Prostate gland (tissue), 2 donors: ENCODE measurements at places on chromosomes 4 and X. TPM values are rescaled to one million over a fixed set of nuclear protein-coding genes. Genes with fewer than 3 reads are reported as not detected.

The SGCB gene
- 44.0 TPM for total RNA-seq

The SLC2A9 gene
- 15.3 TPM for total RNA-seq

The CLNK gene
- total RNA-seq: not detected

The ALB gene
- 0.41 TPM for total RNA-seq

The HSFX1 gene
- 1.2 TPM for total RNA-seq

The RAB40AL gene
- 4.7 TPM for total RNA-seq

The FSTL5 gene
- not detected for total RNA-seq

The MAGEA2 gene
- total RNA-seq: 7.8 TPM

The GUCY1A1 gene
- total RNA-seq: 103 TPM

The ARHGEF38 gene
- 10.4 TPM for total RNA-seq

The MSX1 gene
- total RNA-seq: 2.2 TPM

The APBB2 gene
- total RNA-seq: 17.4 TPM

The SLC35A2 gene
- total RNA-seq: 39.0 TPM

DNA sequence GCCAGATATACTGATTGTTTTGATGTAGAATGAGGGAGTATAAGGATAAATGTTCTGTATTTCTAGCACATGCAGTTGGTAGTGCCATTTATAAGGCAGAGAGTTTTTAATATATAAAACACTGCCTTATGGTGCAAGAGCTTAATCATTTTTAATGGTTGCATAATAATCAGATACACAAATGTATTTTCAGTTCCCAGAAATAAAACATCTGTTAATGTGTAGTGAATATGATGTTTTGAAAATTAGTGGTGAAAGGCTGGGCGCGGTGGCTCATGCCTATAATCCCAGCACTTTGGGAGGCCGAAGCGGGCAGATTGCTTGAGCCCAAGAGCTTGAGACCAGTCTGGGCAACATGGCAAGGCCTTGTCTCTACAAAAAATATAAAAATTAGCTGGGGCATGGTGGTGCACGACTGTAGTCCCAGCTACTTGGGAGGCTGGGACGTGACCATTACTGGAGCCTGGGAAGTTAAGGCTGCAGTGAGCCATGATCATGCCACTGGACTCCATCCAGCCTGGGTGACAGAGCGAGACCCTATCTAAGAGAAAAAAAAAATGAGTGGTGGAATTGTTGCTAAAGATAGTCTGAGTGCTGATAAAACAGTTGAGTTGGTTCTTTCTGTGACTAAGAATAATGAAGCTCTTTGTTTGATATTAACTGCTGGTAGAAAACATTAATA is 29.3 kb downstream of the CLCN3 start:
- no peak for DNase-seq

DNA sequence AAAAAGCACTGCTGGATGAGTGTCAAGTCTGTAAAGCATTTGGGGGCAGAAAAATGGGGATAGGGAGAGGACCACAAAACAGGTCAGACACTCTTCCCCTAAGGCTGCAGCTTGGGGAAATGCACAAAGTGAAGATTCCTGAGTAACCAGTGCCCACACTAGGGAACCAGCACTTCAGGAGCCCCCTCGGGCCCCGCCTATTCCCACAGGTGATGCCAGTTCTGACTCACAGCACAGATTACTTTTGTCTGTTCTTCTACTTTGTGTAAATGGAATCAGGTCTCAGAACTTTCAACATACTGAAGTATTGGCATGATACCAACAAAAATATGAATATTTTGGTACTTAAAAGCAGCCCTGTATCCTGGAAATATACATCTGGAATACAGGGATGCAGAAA is 112.5 kb downstream of the ADRA2C start:
- no peak for DNase-seq

DNA sequence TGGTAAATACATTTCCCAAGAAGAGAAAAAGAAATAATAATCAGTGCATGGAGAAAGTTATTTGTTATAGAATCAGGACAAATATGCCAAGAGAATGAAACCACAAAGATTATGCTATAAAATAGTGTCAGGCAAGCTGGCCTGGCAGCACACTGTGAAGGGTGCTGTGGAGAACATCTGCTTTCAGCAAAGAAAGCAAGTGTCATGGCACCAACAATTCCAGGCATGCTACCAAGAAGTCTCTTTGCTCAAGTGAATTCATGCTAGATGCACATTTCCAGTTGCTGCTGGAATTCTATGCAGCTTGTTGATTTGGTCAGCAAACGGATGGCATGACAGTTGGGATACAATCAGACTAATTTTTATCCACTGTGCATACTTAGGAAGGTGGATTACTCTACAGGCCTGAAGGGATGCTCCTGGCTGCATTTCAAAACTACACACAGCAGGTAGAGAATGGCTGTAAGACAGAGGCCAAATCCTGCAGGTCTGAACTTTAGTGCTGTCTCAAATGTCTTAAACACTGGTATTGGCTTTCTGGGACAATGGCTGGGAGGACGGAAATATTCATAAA is 154.6 kb upstream of the FAT1 start:
- DNase-seq: no peak

DNA sequence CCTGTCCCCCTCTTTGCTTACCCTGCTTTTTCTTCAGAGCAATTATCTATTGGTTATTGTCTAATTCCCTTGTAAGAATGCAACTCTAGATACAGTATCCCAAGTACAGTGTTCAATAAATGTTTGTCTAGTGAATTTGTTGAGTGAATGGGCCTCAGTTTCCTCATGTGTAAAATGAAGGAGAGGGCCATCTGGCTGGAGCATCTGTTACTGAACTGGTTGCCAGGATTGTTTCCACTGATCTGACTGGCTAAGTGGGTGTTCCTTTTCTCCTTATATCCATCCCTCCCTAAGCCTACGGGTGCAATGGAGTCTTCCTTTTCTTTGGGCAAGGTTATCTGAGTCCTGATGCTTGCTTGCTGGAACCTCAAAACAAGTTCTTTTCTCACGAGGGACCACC is 185.2 kb upstream of the RPS6KA3 start:
- DNase-seq: no peak

DNA sequence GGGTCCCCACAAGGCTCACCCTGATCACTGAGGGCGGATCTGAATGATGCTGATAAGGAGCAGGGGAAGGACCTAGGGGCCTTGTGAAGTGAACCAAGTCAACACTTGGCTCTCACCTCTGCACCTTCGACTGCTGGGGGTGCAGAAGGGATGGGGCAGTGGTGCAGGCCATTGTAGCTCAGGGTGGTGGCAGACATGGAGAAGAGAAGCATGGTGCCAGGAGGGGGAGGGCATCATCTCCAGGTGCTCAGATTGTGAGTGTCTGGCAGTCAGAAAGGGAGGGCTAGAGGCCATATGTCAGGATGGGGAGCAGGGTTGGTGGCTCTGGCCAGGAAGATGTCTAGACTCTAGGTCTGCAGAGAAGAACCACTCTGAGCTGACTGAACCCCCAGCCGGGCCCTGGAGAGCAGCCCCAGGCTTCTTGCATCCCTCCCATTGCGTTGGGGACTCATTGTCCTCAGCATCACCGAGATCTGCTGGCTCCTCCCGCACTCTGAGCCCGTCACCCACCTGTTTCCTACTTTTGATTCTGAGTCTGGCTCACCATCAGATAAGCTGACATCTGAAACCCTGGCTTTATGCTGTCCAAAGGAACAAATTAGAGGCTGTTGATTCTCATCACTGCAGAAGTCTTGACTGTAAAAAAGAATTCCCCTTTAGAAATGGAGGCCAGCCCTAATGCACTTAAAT is 3.8 kb downstream of the APLN start:
- DNase-seq: no peak

DNA sequence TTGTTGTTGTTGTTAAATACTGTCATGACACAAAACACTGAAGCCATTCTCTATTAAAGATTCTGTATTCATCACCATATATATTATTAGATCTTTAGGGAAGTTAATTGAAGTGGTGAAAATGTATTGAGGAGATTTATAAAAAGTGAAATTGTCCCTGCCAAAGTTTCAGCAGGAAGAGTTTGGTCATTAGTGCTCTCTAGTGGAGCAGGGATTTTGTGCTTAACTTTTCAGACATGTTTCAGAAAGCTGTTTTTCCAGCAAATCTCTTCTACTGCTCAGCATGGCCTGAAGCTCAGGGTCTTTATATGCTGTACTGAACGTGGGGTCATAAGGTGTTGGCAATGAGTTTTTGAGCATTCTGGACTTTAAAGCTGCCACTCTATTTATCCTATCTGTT is 36.7 kb upstream of the CXXC4 start:
- DNase-seq: no peak

GRCh38 chrX:9859711-9860555 is 73.7 kb downstream of the SHROOM2 start:
- no peak for DNase-seq

- no peak for DNase-seq
Observed at GRCh38 chrX:35741142-35741541, 57.0 kb upstream of the MAGEB16 start.

- DNase-seq: no peak
Observed at GRCh38 chr4:105352826-105353225, 121.0 kb downstream of the PPA2 start.

GRCh38 chrX:153648358-153649177 is 1.6 kb downstream of the DUSP9 start:
- no peak for DNase-seq

- DNase-seq: no peak
Observed at GRCh38 chr4:102564399-102565059, 63.4 kb downstream of the NFKB1 start.

DNA sequence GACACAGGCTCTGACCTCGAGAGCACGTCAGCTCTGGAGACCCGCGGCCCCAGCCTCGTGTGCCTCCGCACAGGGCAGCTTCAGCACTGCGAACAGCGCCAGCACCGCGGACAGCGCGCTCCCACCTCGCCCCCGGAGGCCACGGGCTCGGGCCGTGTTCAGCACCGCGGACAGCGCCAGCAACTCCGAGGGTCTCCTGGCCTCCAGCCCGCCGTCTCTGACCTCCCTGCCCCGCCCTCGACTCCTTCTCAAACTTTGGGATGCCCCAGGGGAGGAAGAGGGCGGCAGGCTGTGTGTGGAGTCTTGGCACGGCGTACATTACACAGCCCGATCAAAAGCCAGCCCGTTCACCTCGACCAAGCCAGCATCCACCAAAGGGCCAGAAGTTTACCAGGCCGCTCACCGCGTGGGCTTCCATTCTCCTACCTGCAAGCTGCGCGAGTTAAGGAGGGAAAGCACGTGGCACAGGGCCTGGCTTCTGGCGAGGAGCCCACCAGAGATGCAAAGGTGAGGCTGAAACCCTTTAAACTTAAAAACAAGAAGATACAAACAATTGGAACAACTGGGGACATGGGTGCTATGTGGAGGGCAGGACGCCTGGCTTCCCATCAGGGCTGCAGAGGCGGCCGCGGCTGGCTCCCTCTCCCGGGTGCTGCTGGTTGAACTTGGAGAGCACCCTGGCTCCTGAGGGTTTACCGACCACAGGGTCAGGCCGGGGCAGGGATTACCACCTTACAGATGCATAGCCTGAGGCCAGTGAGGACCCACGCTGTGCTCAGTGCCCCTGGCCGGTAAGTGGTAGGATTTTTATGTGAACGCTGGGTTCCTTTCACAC is 4.5 kb upstream of the NKX1-1 start:
- no peak for DNase-seq

DNA sequence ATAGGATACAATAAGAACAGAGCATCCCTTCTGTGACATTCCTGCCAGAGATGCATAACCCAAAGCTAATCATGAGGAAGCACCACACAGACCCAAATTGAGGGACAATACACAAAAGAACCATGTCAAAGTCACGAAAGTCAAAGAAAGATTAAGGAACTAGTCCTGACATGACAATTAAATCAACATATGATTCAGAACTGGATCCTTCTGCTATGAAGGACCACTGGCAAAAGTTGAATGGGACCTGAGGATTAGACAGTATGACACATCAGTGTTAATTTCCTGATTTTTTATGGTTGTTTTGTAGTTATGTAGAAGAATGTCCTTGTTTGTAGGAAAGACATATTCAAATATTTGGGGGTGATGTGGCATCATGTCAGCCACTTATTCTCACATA is 13.9 kb downstream of the ACOT9 start:
- no peak for DNase-seq

DNA sequence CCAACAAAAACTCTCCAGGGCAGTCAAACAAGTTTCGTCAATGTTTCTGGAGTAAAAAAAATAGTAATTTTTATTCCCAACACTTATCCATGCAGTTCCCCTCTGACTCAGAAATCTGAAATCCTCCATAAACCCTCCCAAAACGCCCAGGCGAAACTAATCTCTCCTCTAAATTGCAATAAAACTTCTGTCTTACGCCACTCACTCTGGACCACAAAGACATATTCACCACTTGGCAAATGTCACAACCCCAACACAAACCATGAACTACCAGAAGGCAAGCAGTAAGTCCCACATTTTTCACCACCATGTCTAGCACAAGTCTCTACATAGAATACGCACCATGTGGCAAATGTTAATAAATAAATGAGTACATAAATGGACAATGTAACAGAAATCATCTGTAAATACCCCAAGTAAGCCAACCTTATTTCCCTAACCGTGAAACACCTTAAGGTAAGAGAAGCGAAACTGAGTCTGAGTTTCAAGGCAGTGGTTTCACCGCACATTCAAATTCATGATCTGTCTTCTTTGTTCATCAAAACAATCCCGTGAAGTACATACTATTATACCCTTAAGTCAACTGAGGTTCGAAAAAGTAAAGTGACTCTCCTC is 1.6 kb downstream of the PAPSS1 start:
- DNase-seq: no peak

DNA sequence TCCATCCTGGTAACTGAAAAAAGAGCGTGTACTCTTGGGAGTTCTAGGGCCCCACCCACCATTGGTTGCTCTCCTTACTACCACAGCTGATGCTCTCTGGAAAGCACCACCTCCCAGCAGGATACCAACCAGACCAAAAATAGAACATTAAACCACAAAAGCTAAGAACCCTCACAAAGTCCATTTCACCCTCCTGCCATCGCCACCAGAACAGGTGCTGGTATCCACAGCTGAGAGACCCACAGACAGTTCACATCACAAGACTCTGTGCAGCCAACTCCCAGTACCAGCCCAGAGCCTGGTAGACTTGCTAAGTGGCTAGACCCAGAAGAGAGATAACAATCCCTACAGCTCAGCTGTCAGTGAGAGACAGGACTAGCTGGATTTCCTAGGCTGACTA is 240.6 kb downstream of the PABPC4L start:
- no peak for DNase-seq

- no peak for DNase-seq
Observed at GRCh38 chr4:79395841-79396240, 12.2 kb downstream of the GK2 start.

- DNase-seq: no peak
Observed at GRCh38 chrX:12890467-12890866, 16.0 kb upstream of the TLR8 start.

DNA sequence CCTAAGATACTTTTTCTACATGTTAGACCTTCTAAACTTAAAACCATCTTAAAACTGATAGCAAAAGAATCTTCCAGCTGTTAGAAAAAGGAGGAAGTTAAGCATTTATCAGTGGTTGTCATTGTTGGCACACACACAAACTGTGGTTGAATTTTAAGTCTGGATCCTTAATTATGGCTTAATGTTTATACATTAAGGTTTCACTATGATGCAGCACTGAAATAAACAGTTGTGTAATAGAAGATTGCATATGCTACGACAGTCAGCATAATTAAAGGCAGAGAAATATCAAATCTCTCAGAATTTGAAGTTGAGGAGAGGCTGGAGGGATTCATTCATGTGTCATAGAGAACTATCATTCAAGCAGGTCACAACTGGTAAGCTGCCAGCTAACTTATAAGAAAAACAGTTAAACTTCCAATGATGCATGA is 32.3 kb downstream of the ADGRA3 start:
- no peak for DNase-seq

GRCh38 chrX:10759141-10759799 is 138.9 kb upstream of the MID1 start:
- no peak for DNase-seq

- no peak for DNase-seq
Observed at GRCh38 chr4:7501314-7501713, 66.6 kb upstream of the PSAPL1 start.
